Activated CD4-positive, CD25-positive, alpha-beta regulatory T cell (primary cell): ENCODE measurements at places on chromosomes 1 and 21.

GRCh38 chr1:7121622-7121988 lies 336.4 kb downstream of the CAMTA1 start:
- DNase-seq: no peak

- no peak for DNase-seq
Observed at GRCh38 chr1:205142102-205142469, 20.3 kb upstream of the RBBP5 start.

GRCh38 chr1:52767596-52768280 lies 41.5 kb downstream of the ZYG11B start:
- no peak for DNase-seq

DNA sequence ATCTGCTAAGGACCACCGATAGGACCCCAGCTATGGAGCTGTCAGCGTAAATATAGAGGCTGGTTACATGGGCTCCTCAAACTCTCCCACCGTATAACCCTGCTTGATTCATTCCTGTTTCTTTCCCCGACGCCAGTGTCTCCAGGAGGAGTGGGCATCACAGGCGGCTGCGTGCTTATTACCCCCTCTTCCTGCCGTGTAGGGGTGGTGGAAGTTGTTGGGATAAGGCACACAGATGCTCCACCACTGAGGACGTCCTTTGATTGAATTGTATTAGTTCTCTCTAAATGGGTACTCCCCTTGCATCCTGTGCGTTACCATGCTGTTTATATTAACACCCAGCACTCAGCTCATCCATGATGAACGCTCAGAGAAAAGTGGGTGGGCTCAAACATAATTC lies 104.6 kb downstream of the ZBTB18 start:
- no peak for DNase-seq

GRCh38 chr1:57254022-57254421 lies 169.8 kb downstream of the DAB1 start:
- DNase-seq: no peak

DNA sequence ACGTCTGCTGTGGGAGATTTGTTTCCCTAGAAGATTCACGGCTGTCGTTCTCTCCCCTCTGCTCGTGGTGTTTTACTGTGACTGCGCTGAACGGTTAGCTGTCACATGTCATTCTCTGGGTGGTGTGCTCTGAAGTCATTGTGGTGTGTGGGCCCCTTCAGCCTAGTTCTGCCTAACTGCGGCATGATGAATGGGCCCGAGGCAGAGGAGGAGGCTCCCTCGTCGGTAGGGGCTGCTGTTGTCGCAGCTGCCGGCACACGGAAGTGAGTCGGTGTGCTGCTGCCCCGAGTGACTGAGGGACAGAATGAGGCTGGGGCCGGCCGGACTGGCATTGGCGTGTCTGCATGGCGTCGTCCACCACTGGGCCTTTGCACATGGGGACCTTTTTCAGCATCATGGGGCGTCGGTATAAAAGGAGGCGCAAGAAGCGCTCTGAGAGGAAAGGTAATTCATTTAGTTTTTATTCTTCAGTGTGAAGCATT lies 77.9 kb downstream of the ADARB1 start:
- DNase-seq: no peak

GRCh38 chr1:173355281-173356031 lies 121.7 kb upstream of the PRDX6 start:
- no peak for DNase-seq

DNA sequence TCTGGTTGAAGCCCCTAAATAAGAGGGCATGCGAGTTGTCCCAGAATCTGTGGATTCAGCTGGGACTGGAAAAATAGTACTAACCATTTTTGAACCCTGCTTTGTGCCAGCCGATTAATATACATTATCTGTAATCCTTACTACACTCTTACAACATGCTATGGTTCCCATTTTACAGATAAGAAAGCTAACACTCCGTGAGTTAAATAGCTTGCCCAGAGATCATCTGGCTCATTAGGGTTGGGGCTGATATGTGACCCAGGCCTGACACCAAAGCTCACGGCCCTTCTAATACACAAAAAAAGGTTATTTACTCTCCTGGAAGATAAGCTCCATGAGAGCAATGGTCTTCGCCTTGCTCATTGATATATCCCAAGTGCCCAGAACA lies 14.9 kb downstream of the ATP2B4 start:
- no peak for DNase-seq

GRCh38 chr21:26154753-26155152 lies 15.8 kb downstream of the APP start:
- DNase-seq: no peak

- no peak for DNase-seq
Observed at GRCh38 chr1:19655718-19656080, 9.0 kb upstream of the HTR6 start.

DNA sequence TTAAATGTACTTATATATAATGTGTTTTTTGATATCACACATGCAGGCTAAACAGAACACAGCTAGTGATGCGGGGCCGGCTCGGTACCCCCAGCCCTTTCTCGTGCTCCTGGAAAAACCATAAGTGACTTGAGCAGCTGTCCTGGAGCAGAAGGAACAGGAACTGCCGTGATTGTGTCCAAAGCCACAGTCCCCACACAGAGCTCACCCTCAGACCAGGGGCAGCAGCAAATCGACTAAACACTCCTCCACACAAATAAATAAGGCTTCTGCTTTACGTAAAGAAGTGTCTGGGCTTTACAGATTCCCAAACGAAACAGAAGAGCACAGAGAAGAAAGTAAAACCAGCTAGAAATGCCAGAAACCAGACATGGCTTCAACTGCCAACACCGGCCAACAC lies 9.6 kb downstream of the UBE2J2 start:
- no peak for DNase-seq

DNA sequence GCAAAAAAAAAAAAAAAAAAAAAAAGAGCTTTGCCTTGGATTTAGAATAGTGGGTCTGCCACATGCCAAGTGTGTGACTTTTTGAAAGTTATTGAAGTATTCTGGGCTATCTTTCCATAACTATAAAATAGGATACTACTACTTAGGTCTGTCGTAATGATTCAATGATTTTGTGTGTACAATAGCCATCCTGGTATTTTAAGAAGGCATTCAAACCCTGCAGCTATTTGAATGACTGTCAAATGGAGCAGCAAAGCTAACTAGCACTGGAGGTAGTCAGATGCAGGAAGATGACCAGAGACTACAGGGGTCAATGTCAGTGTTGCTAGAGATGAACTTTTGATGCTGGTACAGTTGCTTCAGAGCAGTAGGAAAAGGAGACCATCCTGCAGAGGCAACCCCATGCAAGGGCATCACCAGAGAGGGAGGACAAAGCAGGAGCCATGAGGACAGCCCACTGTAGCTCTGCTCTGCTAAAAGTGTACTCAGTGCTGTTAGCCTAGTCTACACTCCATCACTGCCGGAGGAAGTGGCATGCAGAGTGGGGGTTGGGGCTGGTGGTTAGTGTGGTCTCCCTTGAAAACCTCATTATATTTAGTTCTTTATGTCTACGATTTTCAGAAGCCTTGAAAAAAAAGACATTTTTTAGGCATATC lies 29.0 kb downstream of the DUSP10 start:
- peak; percentile 69 for DNase-seq

DNA sequence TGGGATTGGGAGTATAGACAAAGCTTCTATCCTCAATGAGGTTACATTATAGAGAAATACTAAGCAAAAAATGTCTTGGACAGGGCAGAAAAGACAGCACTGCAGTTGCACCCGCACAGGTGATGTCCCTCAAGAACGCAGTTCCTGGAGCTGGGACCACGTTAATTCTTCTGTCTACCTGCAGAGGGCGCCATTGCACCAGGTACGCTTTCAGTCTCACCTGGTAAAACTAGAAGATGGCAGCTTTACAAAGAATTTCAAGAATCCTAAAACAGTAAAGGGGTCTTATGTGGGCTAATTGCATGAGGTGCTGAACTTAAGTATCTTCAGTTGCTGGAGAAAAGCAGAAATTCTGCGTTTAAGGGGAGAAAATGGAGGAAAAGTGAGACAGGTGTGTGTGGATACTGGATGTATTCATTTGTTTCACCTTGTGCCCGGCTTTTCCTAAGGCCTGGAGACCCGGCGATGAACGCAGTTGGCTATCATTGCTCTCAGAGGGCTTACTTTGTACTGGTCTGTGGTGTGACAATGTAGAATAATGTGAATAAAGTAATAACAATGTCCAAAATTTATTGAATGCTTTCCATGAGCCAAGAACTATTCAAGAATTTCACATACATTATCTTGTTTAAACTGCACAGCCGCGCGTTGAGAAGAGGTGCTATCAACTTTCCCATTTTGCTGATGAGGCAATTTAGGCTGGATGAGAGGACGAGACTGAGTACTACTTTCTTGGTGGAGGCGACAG lies 276.3 kb upstream of the GREM2 start:
- no peak for DNase-seq

- DNase-seq: no peak
Observed at GRCh38 chr1:203058676-203058935, 27.2 kb downstream of the MYOG start.

GRCh38 chr1:203692565-203693470 lies 66.2 kb downstream of the ATP2B4 start:
- no peak for DNase-seq
